ENCODE measurements at places on chromosomes 3 and 15. TPM values are rescaled to one million over a fixed set of nuclear protein-coding genes. Genes with fewer than 3 reads are reported as not detected.
A peak's percentile ranks its signal among the peaks of the same experiment; 100 is the strongest.

DNA sequence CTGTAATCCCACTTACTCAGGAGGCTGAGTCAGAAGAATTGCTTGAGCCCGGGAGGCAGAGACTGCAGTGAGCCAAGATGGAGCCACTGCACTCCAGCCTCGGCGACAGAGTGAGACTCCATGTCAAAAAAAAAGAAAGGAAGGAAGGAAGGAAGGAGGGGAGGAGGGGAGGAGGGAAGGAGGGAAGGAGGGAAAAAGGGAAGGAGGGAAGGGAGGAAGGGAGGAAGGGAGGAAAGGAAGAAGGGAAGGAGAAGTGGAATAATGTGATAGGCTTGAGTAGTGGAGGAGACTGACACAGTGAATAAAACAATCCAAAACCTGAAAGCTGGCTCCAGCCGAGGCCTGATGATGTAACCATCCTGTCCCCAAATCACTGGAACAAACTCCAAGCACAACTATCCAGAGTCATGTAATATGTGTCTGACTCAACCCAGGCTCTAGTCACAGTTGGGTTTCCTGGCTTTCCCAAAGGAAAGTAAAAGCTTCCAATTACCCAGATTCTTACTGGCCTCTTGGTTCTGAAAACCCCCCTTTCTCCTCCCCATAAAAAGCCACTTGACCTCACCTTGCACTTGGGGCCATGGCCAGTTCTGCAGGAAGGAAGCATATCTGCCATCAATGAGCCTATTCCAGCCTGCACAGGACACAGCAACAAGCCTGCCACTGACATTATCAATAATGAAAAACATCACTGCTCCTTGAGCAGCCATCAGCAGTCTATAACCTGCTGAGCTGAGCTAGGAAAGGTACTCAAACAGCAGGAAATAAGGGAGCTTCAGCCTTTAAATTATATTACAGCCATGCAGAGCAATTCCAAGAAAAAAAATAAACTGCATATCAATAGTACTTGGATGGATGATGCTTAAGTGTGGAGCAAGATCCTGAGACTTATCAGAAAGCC lies 48.3 kb downstream of the MB21D2 start:
- DNase-seq, result peak; percentile 82

DNA sequence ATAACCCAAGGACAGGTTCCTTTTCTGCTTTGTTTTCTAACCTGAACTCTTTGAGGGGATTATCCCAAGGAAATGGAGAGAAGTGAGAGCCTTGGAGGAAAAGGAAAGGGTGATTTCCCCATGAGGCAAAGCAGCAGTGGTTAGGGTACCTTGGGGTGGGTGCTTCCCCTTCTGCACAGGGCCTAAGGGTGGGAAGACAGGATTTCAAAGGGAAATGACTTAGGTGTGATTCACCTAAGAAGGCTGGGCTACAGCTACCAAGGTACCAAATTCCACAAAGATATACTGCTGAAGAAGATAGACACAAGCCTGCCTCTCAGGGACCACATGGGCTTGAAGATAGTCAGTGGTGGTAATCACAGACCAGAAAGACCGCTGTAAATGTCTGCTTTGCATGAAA lies 325.3 kb upstream of the DPH6 start:
- DNase-seq, result no peak

GRCh38 chr15:101446518-101447167 lies 42.9 kb downstream of the PCSK6 start:
- DNase-seq, result peak; percentile 30

GRCh38 chr3:158651192-158651591 lies 6.9 kb downstream of the GFM1 start:
- DNase-seq, result no peak

DNA sequence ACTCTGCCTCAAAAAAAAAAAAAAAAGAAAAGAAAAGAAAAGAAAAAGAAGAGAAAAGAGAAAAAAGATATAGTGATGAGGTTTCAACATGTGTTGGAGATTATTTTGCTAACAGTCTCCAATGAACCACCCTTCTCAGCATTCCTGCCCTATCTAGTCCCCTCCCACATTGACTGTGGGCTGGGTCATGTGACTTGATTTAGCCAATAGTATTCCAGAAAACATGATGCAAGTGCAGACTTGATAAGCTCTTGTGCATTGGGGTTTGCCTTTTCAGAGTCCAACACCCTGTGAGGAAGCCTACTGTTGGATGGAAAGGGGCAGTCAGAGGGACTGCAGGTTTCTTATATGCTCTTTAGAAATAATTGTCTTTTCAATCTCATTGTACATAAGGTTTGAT lies 37.8 kb upstream of the MED12L start:
- DNase-seq, result no peak

- no peak for DNase-seq
These were observed 57.2 kb downstream of the CBLB start for GRCh38 chr3:105811518-105812193.

- no peak for DNase-seq
These were observed 111.5 kb upstream of the SLCO3A1 start for GRCh38 chr15:91741986-91742385.

- DNase-seq, result peak; percentile 69
These were observed 171.1 kb downstream of the RORA start for GRCh38 chr15:61057830-61058529.

DNA sequence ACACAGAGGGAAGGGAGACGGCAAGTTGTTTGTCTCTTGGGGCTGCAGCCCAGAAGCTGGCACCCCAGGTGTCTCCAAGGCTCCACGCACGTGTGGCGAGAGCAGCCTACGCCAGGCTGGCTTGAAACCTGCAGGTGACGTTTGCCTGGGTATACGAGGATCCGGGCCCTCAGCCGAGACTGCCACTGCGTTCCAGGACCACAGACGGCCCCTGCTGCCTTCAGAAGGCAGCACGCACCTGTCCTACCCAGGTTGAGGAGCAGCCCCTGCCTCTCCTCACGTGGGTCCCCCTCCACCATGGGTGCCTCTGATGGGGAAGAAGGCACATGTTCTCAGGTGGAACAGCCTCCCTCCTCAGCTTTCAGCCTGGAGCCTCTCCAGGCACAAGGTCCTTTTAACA lies 75.3 kb upstream of the PRR20G start:
- no peak for DNase-seq

DNA sequence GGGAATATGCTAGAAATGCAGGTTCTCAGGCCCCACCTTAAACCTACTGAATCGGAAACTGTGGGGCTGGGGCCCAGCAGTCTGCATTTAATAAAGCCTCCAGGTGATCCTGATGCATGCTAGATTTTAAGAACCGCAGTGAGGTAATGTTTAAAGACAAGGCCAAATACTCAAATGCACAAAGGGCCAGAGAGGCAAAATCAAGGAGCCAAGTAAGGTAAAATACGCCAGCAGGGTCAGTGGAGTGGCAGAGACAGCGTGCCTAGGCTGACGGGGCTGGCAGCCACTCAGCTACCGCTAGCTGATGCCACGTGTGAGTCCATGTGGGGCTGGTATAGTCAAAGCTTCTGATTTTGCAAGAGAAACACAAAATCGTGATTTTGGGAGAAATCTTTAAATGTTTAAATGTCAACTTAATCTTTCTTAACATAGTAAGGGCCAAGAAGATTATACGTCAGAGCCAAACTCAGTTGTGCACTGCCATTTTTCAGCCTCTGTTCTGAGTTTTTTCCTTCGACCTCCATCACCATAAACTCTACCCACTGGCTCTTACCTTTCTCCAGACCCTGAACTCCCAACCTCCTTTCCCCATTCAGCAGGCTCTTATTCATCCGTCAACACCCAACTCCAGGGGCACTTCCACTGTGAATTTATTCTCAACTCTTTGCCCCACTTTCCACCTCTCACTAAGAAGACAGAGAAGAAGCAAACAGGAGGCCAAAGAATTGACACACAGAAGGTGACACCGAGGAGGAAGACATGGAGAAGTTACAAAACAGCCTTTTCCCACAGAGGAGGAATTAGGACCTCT lies 136.6 kb upstream of the RAD18 start:
- no peak for DNase-seq

- DNase-seq, result no peak
These were observed 35.4 kb downstream of the LIPC start for GRCh38 chr15:58467121-58467721.

DNA sequence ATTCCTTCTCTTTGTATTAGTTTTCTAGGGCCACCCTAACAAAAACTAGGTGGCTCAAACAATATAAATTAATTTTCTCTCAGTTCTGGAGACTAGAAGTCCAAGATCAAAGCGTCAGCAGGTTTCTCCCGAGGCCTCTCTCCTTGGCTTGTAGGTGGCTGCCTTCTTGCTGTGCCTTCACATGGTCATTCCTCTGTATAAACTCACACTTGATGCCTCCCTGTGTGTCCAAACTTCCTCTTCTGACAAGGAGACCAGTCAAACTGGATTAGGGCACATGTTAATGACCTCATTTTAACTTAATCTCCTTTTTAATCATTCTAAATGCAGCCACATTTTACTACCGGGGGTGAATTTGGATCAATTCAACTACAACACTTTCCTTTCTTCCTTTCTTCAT lies 691.1 kb downstream of the DIPK2A start:
- no peak for DNase-seq

DNA sequence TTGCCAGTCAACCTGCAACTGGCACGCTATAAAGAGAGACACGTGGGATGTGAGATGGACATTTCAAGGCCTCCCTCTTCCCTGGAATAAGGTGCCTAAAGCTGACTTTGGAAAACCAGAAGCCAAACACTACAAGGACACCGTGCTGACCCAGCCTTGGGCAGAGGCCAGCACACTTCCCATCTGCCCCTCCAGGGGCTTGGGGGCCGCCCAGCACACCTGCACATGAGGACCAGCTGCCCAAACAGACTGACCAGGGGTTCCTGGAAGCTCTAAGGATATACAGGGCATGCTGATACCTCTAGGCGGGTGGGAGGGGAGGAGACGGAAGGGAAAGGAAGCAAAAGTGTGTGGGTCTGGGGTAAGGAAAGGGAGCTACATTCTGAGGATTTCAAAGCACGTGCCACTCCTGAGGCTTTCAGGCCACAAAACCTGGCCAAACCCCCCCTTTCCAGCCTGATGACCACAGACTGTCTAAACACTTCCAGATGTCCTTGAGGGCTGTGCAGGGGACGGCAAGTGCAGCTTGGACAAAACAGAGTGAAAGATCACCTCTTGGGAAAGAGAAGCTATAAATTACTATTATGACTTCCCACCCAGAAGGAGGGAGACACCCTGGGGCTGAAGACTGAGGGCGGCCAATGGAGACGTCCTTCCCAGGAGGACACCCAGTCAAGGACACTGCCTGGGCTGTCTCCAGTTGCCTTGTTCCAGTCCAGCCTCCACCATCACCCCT lies 57.9 kb downstream of the ADCY5 start:
- peak; percentile 22 for DNase-seq

Gene PLAAT1
- not detected for total RNA-seq

Gene KLF15
- total RNA-seq, result 0.13 TPM

Gene LRRC15
- 16.4 TPM for total RNA-seq
